ENCODE measurements at places on chromosomes 13 and 19. TPM values are rescaled to one million over a fixed set of nuclear protein-coding genes. Genes with fewer than 3 reads are reported as not detected.

Gene TNFSF13B
- total RNA-seq, result 4.7 TPM

Gene SLC1A5
- 131 TPM for total RNA-seq

Gene ZNF560
- total RNA-seq, result not detected

Gene DACT3
- 0.34 TPM for total RNA-seq

Gene SCEL
- not detected for total RNA-seq

Gene KLK12
- total RNA-seq, result not detected

Gene SHISA2
- 0.41 TPM for total RNA-seq

Gene PMIS2
- total RNA-seq, result not detected

Gene MBD3L5
- not detected for total RNA-seq

All from T-helper 2 cell treated with Interferon-gamma antibody and Interleukin-4, amounts not matched to agents 100 ng/mL and 5 ng/mL, for 36 hours (primary cell).